ENCODE measurements at places on chromosomes 7 and 10.

GRCh38 chr10:201328-201771 is 66.1 kb downstream of the ZMYND11 start:
- DNase-seq = no peak

DNA sequence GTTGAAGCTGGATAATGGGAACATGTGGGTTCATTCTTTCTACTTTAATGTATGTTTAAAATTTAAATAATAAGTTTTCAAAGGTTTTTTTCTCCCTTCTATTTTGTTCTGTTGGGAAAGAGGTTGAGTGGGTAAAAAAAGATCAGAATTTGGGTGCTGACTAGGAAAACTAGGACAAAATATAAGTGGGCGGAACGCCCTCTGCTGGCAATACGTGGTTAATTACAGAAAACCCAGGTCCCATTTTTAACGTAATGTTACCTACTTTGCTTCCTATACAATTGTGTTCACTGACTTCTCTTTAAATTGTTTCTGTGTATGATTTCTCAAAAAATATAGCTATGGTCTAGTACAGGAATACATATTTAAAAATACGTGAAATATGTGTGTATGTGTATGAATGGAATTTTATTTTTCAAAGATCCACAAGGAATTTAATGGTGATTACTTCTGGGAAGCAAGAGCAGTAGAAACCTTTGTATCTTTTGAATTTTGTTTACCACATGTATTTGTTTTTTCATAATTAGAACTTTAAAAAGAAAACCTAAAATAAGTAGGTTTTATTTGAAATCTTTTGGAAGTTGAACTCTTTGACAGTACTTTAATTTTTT is 8.7 kb downstream of the ECD start:
- peak; percentile 59 for DNase-seq

DNA sequence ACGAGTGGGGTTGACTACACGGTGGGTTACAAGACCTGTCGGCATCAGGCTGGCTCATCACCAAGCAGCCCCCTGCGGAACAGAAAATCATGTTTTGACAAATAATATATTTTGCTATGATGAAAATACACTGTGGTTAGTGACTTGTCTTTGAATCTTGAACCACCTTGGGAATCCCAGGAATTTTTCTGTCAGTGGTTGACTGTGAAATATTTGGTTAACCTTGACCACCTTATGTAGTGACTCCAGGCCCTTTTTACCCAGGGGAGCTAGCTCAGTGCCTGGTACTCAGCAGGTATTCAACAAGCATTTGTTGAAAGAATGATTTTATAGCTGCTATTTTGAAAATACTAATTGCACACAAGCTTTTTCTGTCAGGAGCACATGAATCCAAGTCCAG is 406.0 kb downstream of the PHF14 start:
- no peak for DNase-seq

DNA sequence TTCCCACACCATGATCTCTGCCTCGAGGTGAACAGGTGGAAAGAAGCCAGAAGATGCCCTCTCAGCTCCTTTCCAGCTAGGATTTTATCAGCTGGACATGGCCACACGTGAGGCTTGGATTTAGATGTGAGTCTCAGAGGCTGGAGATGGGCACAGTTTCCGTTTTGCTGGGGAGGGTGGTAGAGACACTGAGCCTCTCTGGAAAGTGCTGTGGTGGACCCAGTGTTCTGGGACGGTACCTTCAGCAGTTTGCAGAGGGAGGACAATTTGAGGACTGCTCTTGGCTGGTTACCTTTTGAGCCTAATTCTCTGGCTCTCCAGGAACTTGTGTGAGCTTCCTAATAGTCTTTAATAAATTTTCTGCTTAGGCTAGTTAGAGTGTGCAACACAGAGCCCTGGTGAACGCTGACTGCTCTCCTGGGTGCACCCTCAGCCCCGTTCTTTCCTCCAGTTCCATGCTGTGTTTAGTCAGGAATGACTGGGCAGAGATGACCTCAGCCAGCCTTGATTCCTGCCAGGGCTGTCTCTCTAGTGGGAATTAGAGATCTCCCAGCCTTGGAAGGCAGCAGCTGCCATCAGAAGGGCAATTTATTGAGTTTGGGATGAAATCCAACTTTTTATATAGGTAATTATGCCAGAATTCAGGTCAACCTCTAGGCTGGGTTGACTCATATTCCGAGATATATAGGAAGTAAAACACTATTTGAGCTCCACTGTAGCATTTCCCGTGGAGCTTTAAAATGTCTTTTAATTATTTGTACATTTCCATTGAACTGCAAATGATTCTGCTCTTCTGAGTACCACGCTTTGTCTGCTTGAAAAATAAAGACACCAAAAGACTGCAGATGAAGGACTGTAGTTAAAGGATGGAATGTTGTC is 103.9 kb downstream of the GATA3 start:
- no peak for DNase-seq

DNA sequence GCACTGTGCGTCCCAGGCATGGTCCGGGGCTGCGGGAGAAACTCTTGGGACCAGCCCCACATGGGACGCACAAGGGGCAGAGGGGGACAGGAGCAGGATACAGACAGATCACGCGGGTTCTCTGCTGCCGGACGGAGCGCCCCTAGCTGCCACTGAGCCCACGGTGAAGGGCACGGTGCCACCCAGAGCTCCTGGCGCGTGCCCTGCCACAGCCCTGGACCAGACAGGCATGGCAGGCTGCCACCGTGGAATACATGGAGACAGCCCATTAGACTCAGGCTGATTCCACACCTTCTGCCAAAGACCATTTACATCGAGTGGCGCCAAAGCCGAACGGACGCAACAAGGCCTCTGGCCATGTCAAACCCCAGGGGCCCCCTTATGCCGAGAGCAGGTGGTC is 90.4 kb downstream of the MAD1L1 start:
- DNase-seq = no peak

GRCh38 chr10:50648089-50648934 is 24.6 kb upstream of the SGMS1 start:
- DNase-seq = no peak

GRCh38 chr10:43865265-43866135 is 216.8 kb upstream of the ZNF32 start:
- DNase-seq = no peak

- no peak for DNase-seq
Measured at GRCh38 chr10:44828508-44829142, 82.5 kb upstream of the TMEM72 start.

DNA sequence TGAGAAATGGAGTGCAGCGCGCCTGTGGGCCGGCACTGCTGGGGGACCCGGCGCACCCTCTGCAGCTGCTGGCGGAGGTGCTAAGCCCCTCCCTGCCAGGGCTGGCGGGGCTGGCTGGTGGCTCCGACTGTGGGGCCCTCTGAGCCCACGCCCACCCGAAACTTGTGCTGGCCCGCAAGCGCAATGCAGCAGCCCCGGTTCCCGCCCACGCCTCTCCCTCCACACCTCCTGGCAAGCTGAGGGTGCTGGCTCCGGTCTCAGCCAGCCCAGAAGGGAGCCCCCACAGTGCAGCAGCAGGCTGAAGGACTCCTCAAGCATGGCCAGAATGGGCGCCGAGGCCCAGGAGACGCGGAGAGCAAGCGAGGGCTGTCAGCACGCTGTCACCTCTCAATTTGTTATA is 1063.0 kb upstream of the AUTS2 start:
- DNase-seq = no peak

GRCh38 chr10:113616244-113617074 is 47.4 kb downstream of the NRAP start:
- no peak for DNase-seq

GRCh38 chr10:94093286-94093905 is 99.7 kb downstream of the PLCE1 start:
- DNase-seq = no peak

GRCh38 chr10:82319562-82319961 is 444.6 kb downstream of the NRG3 start:
- no peak for DNase-seq
